ENCODE measurements at places on chromosomes 5 and 9. TPM values are rescaled to one million over a fixed set of nuclear protein-coding genes. Genes with fewer than 3 reads are reported as not detected.
A peak's percentile ranks its signal among the peaks of the same experiment; 100 is the strongest.

The IFNK gene
- not detected for total RNA-seq

The C5orf58 gene
- not detected for total RNA-seq

The SPINK4 gene
- total RNA-seq: not detected

The IL13 gene
- total RNA-seq: 0.37 TPM

The SLC1A3 gene
- total RNA-seq: 1.9 TPM

The MRPL41 gene
- 64.4 TPM for total RNA-seq

The ERMP1 gene
- total RNA-seq: 27.7 TPM

The PCDH12 gene
- total RNA-seq: 0.09 TPM

The ADAMTS12 gene
- not detected for total RNA-seq

The TRIM36 gene
- 0.17 TPM for total RNA-seq

DNA sequence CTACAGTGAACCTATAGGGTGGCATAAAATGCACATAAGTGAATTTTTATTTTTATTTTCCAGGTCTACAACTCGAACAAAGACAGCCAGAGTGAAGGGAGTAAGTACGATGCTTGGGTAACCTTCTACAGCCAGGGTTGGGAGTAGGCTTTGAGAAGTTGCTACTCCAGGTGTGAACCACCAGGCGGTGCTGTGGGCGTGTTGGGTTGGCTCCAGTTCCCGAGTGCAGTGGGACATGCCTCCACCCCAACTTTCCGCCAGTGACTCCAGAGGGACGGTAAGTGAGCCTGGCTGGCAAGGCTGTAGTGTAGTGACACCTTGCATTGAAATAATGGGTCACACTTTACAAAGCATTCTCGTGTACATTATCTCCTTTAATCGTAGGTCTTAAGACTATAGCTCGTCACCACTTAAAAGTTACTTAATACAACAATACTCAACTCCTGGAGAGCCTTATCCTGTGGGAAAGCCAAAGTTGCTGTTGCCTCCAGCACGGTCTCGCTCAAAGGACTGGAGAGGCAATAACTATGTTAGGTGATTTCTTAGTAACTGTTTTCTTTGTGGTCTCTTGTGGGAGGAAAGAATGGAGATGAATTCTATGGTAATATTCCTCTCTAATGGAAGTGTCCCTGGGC, 244.0 kb downstream of the ARHGAP26 start:
- peak; percentile 43 for DNase-seq

GRCh38 chr5:125215593-125215992, 469.2 kb upstream of the ZNF608 start:
- DNase-seq: no peak

DNA sequence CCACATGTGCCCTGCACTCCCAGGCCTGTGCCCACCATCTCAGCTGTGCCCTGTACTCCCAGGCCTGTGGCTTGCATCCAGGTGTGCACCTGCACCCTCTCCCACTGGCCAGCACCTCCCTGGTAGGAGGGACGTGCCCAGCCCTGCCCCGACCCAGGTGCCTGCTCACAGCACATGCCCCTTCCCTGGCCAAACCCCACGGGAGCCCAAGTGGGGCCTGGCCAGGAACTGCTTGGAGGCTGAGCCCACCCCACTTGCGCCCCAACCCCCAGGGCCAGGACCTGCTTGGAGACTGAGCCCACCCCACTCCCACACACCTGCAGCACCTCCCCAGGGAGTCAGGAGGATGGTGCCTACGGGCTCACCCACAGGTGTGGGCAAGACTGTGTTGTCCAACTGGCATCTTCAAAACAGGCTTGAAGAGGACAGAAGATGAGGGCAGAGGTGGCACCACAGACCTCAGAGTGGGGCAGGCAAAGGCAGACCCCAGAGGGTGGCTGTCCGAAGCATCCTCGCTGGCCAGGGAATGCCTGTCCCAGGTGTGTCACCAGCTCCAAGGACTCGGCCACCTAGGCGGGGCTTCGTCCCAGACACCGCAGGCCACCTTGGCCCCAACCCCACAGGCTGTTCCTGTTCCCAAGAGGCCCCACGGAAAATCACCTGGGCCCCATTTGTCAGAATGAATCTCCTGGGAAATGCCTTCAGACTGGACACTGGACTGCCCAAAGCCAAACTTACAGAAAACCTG, 10.8 kb downstream of the ZDHHC11B start:
- DNase-seq: no peak

DNA sequence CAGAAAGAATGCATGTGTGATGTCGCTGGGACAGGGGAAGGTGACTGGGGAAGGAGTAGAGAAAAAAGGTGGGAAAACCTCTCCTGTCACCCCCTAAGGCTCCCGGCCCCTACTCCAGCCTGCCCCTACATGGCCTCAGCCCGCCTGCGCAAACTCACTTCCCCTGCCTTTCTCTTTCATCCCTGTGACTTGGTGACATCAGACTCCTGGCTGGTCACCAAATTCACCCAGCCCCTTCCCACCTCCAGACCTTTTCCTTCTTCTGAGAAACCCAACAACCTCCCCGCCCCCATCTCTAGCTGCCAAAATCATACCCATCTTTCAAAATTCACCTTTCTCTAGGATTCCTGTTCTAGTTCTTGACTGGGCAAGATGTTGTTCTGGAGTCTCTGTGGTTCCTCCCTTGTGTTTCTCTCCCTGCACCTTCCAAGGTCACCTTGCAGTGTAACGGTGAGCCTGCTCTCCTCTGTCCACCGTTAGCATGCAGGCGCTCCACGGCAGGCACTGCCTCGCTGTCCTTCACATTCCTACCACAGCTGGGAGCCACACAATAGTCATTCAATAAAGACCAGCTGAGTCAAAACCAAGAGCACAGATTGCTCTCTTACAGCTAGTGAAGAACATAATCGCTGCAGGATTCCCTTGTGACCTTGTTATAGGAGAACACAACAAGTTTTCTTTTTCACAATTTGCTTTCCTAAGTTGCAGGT, 134.5 kb downstream of the FANCC start:
- DNase-seq: no peak

DNA sequence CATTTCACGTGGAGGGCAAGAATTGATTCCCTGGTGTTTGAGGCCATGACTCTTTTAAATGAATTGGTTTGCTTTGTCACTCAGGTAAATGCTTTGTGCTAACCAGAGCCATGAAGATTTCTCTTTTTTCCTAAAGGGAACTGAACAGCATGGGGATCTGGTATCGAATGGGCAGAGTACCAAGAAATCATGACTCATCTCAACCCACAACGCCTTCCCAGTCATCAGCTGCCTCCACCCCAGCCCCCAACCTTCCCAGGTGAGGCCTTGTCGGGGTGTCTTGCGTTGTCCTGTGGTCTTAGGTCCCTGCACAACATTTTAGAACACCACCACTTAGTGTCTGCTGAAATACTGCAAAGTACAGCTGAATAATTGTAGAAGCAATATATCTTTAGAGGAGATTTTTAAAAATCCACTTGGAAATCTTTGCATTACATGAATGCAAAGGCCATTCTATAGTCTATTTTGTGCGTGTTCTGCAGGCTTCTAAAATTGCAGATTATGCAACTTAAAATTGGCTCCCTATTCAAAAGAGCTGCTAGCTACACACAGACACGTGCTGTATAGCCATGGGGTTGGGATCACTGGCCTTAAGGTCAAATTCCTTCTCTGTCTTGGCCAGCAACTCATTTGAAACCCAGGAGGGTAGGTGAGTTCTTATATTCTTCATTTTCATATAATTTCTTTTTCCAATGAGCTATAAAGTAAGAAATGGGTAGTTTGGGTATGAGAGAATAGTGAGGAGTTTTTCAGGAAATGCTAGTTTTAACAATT, 69.0 kb downstream of the MVB12B start:
- no peak for DNase-seq

DNA sequence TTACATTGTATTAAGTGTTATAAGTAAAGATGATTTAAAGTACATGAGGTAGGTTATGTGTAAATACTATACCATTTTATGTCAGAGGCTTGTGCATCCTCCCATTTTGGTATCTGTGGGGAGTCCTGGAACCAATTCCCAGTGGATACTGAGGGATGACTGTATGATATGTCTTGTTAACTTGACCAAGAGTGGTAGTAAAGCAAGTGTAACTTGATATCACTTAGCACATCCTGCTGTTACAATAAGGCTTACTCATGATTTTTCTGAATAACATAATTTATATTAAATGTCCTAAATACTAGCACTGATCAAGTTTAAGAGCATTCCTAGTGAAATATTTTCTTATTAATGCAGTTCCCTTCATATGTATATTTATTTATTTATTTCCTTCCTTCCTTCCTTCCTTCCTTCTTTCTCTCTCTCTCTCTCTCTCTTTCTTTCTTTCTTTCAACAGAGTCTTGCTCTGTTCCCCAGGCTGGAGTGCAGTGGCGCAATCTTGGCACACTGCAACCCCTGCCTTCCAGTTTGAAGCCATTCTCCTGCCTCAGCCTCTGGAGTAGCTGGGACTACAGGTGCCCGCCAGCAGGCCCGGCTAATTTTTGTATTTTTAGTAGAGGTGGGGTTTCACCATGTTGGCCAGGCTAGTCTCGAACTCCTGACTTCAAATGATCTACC, 7.5 kb downstream of the NDFIP1 start:
- no peak for DNase-seq

GRCh38 chr9:136014147-136014923, 53.2 kb upstream of the UBAC1 start:
- DNase-seq: no peak

- DNase-seq: no peak
Measured at GRCh38 chr5:130111746-130112145, 207.5 kb downstream of the CHSY3 start.

DNA sequence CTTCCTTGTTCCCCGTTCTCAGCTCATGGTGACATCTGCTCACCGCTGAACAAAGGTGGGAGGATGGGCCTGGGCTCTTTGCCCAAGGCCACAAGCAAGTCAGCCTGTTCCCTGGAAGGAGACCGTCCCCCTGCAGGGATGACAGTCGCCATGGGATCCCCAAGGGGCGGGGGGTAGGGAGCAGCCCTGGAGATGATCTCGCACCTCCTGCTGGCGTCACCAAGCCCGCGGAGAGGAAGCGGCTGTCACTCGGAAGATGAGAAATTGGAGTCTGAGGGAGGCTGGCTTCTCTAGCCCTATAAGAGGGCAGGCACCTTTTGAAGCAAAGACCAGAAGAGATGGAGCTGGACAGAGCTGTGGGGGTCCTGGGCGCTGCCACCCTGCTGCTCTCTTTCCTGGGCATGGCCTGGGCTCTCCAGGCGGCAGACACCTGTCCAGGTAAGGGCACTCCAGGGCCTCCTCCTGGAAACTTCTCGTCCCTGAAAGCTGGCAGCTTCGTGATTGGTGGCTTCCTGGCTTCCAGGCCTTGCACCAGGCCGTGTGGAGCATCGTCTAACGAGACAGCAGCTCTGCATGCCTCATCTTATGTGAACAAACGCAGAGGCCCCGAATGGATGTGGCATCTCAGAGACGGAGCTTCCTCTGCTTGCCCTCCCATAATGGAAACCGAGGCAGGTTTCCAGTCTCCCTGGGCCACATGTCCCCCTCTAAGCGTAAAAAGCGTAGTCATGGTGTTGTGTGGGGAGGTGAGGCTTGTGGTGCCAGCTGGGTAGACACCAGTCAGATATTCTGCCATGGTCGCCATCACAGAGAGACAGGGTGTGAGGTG, at the start of gene FCN2:
TSS of gene FCN2 (plus strand) at position 327 of the 829 bp plus-strand sequence. CDS start at position 339, 12 bp downstream.
- no peak for DNase-seq

DNA sequence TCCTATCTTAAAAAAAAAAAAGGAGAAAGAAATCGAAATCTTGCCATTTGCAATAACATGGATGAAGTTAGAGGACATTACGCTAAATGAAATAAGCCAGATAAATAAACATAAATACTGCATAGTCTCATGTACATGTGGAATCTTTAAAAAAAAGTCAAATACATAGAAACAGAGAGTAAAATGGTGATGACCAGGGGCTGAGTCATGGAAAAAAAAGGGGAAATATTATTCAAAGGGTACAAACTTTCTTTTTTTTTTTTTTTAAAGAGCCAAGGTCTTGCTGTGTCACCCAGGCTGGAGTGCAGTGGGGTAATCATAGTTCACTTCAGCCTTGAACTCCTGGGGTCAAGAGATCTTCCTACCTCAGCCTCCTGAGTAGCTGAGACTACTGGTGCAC, 310.1 kb downstream of the ZNF608 start:
- no peak for DNase-seq

DNA sequence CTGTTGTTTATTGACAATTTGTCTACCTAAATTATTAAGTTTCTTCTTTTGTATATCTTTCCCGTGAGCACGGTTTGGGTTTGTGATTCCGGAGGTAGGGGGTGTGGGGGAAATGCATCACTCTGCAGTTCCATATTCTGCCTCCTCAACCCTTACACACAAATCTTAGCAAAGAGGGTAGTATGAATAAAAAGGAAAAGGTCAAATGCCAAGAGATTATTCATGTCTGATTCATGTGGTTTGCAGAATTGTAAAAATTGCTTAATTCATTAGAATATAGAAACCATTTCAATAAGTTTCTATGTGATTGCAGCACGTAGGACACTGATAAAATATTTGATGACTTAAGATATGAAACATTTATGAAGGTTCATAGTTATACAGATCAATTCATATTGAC, 601.9 kb downstream of the SEMA5A start:
- no peak for DNase-seq

GRCh38 chr5:14353726-14354474, 210.8 kb downstream of the TRIO start:
- DNase-seq: no peak

- DNase-seq: no peak
Measured at GRCh38 chr5:14358536-14358935, 215.4 kb downstream of the TRIO start.

DNA sequence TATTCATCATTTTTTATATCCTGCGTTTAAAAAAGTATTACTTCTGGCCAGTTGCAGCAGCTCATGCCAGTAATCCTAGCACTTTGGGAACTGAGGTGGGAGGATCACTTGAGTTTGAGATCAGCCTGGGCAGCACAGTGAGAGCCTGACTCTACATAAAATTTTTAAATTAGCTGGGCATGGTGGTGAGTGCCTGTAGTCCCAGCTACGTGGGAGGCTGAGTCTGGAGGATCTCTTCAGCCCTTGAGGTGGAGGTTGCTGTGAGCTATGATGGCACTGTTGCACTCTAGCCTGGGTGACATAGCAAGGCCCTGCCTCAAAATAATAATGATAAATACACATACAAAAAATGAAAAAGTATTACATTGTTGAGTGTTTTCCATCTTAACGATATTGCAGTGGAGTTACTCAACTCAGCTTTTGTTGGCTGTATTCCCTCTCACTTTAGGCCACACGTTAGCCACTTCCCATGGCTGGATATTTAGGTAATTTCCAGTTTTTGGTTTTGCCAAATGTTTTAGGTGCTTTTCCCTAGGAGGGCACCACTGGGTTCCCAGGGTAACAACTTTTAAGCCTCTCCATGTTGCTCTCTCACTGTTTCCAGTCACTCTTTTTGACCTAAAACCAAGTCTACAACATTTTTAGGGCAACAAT, 20.6 kb downstream of the SHB start:
- DNase-seq: no peak

- DNase-seq: no peak
Measured at GRCh38 chr9:21326526-21327139, 8.6 kb downstream of the KLHL9 start.

DNA sequence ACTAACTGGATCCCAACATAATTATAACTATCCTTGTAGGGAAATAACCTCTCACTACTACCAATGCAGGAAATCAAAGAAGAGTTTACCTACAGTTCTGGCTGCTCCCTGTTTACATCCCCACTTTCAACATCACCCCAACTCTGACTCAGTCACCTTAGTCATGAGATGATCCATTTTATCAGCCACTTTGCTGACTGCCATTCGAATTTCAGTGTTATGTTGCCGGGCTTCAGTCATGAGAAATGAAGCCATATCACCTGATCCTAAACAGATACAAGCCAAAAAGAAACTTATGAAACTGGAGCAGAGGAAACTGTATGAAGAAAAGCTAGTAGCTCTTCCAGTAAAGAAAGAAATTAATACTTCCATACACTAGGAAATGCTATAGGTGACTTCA, 33.7 kb downstream of the SLC31A2 start:
- DNase-seq: no peak

All from activated naive CD8-positive, alpha-beta T cell treated with anti-CD3 and anti-CD28 coated beads, Interleukin-2, amount 10 ng/mL, durations not matched to agents 7 days and 5 days (primary cell).